ENCODE measurements at places on chromosomes 3 and 15.

DNA sequence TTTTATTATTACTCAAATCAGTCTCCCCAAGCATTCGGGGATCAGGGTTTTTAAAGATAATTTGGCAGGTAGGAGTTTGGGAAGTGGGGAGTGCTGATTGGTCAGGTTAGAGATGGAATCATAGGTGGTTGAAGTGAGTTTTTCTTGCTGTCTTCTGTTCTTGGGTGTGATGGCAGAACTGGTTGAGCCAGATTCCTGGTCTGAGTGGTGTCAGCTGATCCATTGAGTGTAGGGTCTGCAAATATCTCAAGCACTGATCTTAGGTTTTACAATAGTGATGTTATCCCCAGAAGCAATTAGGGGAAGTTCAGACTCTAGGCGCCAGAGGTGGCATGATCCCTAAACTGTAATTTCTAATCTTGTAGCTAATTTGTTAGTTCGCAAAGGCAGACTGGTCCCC lies 20.6 kb upstream of the TRANK1 start:
- no peak for DNase-seq

DNA sequence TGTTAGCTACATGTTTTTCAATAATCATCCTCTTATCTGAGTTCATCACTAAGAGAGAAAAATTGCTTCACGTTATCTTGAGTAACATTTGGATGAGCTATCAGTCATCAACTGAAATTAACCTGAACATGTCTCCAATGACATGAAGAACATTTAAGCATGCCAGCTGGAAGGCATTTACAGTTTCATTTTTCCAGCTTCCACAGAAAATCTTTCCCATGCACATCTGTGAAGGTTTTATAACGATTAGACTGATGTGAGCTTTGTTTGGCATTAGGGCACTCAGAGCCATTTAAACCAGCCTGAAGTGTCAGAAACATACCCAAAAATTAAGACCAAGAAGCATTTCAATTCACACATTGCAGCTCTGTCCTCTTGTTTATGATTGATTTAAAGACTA lies 235.8 kb upstream of the ARHGEF26 start:
- DNase-seq: no peak

- DNase-seq: no peak
These were observed 123.0 kb upstream of the STAC start for GRCh38 chr3:36257158-36257852.

GRCh38 chr3:194688200-194688740 lies 2.6 kb downstream of the FAM43A start:
- peak; percentile 56 for DNase-seq

GRCh38 chr3:66609660-66610561 lies 109.1 kb upstream of the LRIG1 start:
- no peak for DNase-seq
